ENCODE measurements at places on chromosomes 13 and 19.

GRCh38 chr13:40120781-40121180, 465.3 kb downstream of the COG6 start:
- H3K27me3 ChIP-seq = no peaks in the 10 kb centered on the region
- H3K27ac ChIP-seq = no peak overlapping the region
- no peak for DNase-seq
- H3K4me1 ChIP-seq = peaks cover 47% of the 10 kb centered on the region
- peaks cover 3% of the 10 kb centered on the region for H3K36me3 ChIP-seq

- H3K36me3 ChIP-seq = no peaks in the 10 kb centered on the region
- no peak for DNase-seq
- H3K27me3 ChIP-seq = no peaks in the 10 kb centered on the region
- no peaks in the 10 kb centered on the region for H3K4me1 ChIP-seq
- no peak overlapping the region for H3K27ac ChIP-seq
These were observed 7.0 kb downstream of the DCAF15 start for GRCh38 chr19:13959141-13959961.

- no peaks in the 10 kb centered on the region for H3K36me3 ChIP-seq
- peaks cover 20% of the 10 kb centered on the region for H3K27me3 ChIP-seq
- no peak for DNase-seq
- no peaks in the 10 kb centered on the region for H3K4me1 ChIP-seq
- H3K27ac ChIP-seq = no peak overlapping the region
- no peak overlapping the region for H3K4me3 ChIP-seq
These were observed 160.2 kb downstream of the SLC7A1 start for GRCh38 chr13:29435125-29435911.

DNA sequence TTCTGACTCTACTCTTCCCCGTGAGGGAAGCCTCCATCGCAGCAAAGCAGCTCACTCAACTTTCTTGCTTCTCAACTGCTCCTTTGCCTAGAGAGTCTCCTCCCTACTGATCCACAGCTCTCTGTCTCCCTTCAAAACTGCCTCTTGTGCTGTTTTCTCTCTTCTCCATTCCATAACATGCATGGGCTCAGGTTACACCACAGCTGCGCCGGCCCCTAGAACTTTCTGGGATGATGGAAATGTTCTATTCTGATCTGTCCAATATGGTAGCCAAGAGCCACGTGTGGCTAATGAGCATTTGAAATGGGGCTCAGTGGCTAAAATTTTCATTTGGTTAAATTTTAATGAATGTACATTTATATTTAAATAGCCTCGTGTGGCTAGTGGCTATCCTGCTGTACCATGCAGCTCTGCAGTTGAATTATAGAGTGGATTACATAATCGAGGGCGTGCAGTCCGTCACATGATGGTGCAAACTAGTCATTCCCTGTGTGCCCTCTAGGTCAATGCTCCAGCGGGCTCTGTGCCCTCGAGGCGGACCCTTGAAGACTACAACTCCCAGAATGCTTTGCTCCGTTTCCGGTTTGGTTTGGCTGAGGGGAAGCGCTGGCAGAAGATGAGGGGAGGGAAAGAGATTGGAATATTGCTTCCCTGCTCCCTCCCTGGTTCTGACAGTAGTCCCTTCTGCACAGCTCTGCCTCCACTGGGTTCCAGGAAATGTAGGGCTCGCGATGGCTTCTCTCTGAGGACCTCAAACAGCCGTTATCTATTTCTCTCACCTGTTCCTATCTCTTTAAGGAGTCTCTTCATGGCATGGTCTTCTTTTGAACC, 109.8 kb downstream of the CACNA1A start:
- H3K4me1 ChIP-seq = no peaks in the 10 kb centered on the region
- no peak for DNase-seq
- H3K4me3 ChIP-seq = no peak overlapping the region
- no peak overlapping the region for H3K27ac ChIP-seq

DNA sequence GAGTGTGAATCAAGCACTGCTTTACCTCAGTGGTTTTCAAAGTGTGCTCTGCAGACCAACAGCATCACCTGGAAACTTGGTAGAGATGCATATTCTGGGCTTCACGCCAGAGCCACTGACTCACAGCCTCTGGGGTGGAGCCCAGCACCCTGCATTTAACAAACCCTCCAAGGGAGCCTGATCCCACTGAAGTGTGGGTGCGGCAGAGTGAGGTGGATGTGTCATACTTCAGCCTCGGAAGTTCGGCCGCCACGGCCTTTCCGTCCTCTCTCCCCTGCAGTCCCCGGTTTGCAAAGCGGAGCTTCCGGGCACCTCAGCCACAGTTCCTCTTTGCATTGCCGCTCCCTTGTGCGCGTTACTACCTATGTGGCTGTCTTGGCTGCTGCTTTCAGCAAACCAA, 33.3 kb upstream of the MICU2 start:
- no peaks in the 10 kb centered on the region for H3K27me3 ChIP-seq
- no peaks in the 10 kb centered on the region for H3K4me1 ChIP-seq
- no peak overlapping the region for H3K4me3 ChIP-seq
- no peaks in the 10 kb centered on the region for H3K36me3 ChIP-seq
- DNase-seq = peak; percentile 39

Measured in activated T-cell treated with anti-CD3 and anti-CD28 coated beads, Interleukin-2, amount 50 U/mL, for 72 hours (primary cell).